Stimulated activated CD4-positive, alpha-beta T cell treated with anti-CD3 and anti-CD28 coated beads, Interleukin-15, amount 100 ng/mL, for 1 hour (primary cell): ENCODE measurements at places on chromosomes 6 and 20.

GRCh38 chr6:131460614-131461000, 112.4 kb upstream of the ARG1 start:
- no peak for DNase-seq

- no peak for DNase-seq
These were observed 64.6 kb downstream of the UST start for GRCh38 chr6:148811459-148811858.

DNA sequence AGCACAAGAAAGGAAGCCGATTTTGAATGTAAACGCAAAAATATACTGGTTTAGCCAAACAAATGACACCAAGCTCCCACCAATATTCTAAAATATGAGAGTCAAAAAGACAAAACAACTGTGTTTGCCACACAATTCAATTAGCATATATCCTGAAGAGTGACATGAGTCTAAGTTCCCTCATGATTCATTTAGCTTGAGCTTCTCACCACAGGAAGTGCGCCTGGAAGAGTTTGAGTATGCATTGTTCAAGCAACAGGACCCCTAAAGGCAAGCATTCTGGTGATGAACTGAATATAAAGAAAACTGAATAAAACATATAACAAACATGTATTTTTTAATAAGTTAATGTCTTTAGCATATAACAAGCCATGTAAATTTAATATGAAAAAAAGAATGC, 115.2 kb upstream of the RUNX2 start:
- DNase-seq, result no peak

- no peak for DNase-seq
These were observed 235.8 kb downstream of the EPHA7 start for GRCh38 chr6:93183531-93183972.

GRCh38 chr6:116387374-116387773, 16.6 kb downstream of the DSE start:
- no peak for DNase-seq

DNA sequence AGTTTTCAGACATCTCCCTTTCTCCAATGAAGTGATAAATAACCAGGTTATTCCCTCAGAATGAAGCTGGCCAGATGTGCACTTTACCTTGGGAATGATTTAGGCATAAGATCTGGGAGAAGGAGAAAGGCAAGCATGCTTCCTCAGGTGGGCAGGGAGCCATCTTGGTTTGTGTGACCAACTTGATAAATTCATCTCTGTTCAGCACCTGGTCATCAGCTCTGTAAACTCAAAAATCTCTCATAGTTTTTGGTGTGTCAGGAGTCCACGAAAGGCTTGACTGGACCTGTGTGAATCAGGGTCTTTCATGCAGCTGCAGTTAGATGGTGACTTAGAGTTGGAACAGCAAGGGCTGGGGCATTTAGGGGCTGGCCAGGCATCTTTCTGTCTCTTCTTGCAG, 24.5 kb downstream of the ENPP1 start:
- no peak for DNase-seq

DNA sequence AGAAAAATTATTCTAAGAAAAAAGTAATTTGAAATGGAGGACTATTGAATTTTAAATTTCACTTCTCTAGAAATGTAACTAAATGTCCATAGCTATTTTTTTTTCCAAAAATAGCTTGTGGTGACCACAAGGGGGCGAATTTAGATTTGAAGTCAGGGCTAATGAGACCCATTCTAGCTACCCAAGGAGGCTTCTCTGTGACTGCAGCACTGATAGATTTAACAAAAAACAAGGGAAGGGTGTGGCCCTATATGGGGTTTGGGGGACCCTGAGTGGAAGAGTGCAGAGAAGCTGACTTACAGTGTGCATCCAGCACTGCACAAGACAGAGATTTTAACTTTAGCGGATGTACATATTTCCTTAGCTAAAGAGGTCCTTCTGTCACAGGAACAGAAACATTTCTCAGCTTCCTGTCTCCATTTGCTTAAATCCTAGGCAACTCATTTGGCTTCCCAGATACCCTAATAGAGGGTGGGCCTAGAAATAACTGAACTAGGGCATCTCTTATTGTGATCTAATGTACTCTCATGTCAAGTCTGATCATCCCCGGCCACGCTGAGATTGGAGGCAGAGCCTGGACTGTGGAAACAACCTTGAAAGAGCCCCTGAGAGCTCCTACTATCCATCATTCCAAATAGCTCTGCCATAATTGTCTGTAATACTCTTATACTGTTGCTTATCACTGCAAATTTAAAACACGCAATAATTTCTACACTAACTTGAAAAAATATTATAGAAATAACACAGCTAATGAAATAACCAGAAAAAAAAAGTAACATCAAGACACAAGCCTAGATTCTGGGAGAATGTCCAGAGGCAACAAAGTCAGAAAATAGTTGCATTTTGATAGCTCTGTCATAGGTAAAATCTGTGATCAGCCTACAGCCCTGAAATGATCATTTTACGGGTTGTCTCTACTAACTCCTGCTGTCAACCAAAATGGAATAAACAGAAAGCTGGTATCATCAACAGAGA, 93.6 kb downstream of the SNAP91 start:
- DNase-seq, result no peak

- DNase-seq, result no peak
These were observed 802 bp upstream of the NRN1 start for GRCh38 chr6:6007366-6008088.

GRCh38 chr20:41063442-41063841, 34.8 kb downstream of the TOP1 start:
- DNase-seq, result no peak

DNA sequence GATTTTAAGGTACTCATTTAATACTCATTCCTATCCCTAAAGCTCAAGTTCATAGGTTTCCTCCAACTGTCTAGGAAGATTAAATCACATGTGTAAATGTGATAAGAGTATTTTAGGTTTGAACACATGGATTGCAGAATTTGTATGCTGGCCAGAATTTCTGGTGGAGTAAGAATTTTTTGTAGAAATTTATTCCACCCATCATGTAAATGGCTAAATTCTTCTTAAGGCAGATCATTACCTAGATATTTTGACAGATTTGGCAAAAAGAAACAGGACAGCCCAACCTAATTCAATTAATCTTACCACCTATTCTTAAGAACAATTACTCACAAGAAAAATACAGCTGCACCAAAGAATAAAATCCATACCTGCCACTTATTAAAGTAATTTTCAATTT, 261.6 kb downstream of the GRIK2 start:
- no peak for DNase-seq

GRCh38 chr6:127878115-127878514, 22.7 kb downstream of the THEMIS start:
- no peak for DNase-seq

GRCh38 chr20:34201531-34201930, 39.7 kb upstream of the ASIP start:
- DNase-seq, result no peak

GRCh38 chr6:132136981-132137380, 185.8 kb upstream of the CCN2 start:
- no peak for DNase-seq

DNA sequence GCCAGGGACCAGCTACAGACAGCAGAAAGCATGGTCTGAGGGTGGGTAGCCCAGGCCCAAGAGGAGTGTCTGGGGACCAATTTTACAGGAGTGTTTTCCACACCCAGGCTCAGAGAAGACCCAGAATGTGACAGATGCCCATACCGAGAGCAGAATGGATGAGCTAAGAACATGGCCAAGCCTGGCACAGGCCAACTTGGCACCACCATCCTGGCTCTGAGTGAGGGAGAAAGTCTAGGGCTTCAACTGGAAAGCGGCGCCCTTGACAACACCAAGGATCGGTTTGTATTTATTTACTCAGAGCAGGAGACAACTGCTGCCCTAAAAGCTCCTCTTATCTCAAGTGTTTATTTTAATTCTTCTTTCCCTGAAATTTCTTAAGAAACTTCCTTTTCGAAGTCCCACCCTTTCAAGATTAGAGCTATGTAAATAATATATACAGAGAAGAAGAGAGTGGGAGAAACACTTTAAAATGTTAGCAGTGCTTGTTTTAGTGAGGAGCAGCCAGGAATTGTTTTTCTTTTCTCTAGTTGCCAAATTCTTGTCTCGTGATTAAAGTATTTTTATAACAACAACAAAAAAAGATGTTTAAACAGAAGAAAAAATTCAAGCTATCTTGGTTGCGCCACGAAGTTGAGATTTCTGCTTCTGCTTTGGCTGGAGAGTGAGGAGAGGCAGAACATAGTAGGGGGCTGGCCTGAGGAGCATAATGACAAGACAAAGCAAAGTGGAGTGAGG, 16.2 kb downstream of the TNXB start:
- no peak for DNase-seq
